ENCODE measurements at places on chromosomes 12 and 14.

DNA sequence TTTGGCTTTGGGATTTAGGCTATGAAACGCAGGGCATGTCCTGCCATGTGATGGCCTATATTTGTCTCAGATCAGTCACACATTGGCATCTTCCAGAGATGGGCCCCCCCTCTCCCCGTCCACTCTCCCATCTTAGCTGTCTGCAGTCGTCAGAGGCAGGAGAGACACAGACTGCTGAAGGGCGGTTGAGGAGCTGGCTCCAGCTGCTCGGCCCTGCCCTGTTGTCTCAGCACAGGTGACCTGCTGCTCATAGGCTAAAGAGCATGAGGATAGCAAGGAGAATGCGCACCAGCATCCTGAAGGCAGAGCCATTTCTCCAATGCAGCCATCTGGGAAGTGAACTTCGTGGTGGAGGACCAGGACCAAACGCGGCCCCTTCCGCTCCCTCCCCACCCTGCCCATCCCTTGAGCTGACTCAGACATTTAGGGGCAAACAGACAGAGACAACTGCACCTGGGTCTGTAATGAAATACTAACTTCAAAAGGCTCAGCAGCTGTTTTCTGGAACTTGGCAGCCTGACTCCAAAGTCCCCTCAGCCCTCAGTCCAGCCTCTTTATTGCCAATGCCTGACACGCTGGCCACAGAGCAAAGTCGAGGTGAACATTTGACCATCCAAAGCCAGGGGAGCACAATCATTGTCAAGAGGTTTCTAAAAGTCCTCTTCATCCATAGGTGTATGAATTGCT lies 22.3 kb downstream of the FZD10 start:
- DNase-seq, result no peak

DNA sequence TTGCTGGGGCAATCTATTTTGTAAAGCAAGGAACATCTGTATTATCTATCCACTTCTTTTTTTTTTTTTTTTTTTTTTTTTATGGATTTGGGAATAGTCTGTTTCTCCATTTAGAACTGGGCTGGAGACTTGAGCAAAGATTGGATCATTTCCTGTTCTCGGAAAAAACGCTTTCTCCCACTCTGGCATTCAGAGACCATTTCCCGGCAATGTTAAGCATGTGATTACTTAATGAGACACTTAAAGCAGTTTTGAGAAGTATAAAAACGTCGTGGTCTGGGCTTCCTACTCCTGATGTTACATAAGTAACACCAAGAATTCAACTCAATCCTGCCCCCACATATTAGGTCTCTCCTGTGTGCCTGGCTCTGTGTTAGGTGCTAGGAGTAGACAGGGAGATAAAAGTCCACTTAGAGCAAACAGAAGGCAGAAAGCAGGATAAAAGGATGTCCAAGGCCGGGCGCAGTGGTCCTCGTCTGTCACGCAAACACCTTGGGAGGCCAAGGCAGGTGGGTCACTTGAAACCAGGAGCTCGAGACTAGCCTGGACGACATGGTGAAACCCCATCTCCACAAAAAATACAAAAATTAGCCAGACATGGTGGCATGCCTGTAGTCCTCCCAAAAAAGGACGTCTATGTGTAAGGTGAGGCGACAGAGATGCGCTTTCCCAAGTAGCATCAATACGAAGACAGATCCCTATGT lies 152.1 kb upstream of the GSC start:
- DNase-seq, result no peak

- DNase-seq, result no peak
These were observed 248.9 kb downstream of the CCER1 start for GRCh38 chr12:90706036-90706435.

- no peak for DNase-seq
These were observed 44.6 kb downstream of the DDHD1 start for GRCh38 chr14:53108292-53109104.

DNA sequence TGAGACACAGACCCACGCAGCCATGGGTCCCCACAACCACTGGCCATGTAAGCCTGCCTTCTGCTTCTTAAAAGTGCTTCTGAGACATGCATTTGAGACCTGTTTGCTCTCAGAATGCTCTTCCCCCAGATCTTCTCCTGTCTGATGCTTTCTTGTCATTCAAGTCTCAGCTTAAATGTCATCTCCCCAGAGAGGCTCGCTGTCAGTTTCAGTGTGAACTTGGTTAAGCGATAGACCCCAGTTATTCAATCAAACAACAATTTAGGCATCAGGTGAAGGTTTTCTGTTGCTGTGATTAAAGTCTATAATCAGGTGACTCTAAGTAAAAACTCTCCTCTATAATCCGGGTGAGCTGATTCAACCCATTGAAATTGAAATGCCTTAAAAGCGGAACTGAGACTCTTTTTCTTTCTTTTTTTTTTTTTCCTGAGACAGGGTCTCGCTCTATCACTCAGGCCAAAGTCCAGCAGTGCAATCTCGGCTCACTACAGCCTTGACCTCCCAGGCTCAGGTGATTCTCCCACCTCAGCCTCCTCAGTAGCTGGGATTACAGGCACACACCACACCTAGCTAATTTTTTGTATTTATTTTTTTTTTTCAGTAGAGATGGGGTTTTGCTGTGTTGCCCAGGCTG lies 123.4 kb downstream of the KSR2 start:
- DNase-seq, result no peak

- peak; percentile 83 for DNase-seq
These were observed at the start of gene HSPA2 for GRCh38 chr14:64540208-64541202. HSPA2 (plus strand) TSS chr14:64540741; CDS start chr14:64540850, 109 bp downstream.

- no peak for DNase-seq
These were observed 1.3 kb downstream of the SETD3 start for GRCh38 chr14:99479160-99479905.

GRCh38 chr14:106185837-106186233 lies 659.5 kb downstream of the TMEM121 start:
- DNase-seq, result peak; percentile 41

DNA sequence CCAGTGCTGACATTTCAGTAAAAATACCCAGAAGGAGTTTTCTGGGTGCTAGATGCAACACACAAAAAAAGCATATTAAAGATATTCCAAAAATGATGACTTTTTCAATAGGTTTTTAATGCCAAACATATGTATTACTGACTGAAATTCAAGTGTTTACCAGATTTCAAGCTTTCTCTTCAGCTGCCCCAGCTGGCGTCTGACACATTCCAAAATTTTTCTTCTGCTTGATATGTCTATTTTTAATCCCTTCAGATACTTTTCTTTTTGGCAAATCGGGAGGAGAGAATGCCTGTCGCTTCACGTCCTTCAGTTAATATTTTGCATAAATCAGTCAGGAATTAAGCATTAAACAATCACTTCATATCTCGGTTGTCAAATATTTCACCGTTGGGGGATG lies 7.1 kb upstream of the CCDC60 start:
- DNase-seq, result no peak

- DNase-seq, result no peak
These were observed 124.6 kb downstream of the BCL11B start for GRCh38 chr14:99147366-99147740.

GRCh38 chr12:115426732-115427131 lies 742.8 kb upstream of the TBX3 start:
- DNase-seq, result no peak

DNA sequence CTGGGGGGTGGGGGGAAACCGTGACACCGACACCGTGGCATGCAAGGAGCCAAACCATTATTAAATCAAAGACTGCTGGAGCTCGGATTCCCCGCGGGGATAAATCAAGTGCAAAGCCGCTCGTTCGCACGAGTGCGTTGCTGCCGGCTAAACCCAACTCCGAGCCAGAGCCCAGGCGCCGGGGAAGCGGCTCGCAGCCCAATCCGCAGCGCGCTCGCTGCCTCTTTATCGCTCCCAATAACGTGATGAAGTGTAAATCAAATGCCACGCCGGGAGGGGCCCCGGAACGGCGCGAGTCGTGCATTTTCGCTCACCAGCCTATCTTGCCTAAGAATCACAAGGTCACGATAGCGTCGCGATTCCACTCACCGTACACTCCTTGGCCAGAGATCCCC lies 1.3 kb downstream of the MDGA2 start:
- DNase-seq, result no peak

DNA sequence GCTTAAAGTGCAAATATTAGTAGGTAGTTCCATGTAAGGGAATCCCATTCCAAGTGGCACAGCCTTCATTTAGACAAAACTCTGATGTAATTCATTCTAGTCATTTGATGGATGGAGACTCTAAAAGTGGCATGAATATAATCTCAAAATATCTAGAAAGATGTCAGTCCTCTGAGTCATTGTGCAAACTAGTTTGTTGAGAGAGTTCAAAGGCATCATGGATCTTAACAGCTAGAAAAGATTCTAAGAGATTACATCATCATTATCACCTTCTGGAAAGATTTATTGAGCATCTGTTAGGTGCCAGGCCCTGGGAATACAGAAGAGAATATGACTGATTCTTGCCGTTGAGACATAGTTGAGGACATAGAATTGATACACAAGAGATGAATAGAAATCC lies 30.7 kb downstream of the CRADD start:
- DNase-seq, result no peak

- DNase-seq, result no peak
These were observed 179.0 kb downstream of the RIMBP2 start for GRCh38 chr12:130537051-130537450.

DNA sequence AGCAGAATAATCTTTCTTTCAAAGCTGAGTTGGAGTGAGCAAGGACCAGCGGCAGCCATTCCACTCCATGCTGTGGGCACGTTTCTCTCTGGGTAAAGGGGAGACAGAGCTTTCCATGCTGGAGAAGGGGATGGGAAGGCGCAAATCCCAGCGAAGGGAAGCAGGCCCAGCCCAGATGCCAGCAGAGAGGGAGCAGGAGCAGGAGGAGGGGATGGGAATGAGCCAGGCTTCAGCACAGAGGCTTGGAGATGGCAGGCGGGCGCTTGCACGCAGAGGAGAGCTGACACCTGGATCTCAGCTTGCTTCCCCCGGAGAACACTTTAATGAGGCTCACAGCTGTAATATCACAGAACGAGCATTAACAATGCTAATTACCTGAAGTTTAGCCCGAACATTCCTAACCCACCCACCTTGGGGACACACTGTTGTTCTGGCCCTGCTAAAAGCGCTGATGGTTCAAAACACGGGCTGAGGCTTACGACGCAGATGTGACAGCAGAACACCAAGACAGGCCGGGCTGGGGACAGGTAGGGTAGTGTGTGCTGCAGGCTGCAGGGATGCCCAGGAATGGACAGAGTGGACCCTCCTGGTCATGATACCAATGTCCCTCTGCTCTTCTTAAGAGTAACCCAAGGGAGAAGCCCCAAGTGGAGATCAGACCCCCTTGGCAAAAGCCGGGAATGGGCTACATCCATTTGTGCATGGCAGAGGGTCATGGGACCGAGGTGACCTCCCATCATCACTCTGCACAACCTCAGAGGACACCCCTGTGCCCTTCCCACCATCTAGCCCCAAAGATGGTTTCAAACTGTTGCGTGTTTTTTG lies 288.6 kb downstream of the DPF3 start:
- DNase-seq, result no peak

DNA sequence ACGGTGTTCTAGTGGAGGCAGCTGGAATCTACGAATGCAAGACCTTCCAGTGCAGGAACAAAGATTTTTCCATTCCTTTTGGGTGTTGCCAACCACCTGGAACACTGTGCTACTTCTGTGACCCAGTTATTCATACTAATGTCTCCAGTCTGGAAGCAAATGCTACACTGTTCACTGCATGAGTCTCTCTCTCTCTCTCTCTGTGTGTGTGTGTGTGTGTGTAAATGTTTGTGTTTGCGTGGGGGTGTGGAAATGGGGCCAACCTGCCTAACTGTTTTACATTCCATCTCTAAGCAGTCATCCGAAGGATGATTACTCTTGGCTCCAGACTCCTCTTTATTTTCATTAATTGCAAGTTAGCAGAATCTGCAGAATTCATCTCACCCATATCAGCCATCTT lies 29.9 kb upstream of the YBX3 start:
- DNase-seq, result no peak

- no peak for DNase-seq
These were observed 269.9 kb downstream of the CACNA1C start for GRCh38 chr12:2322554-2323120.

- no peak for DNase-seq
These were observed 629.3 kb downstream of the DIO2 start for GRCh38 chr14:79581912-79582576.

- DNase-seq, result no peak
These were observed 323.8 kb downstream of the RGS6 start for GRCh38 chr14:72256055-72256454.

GRCh38 chr12:49537752-49538509 lies 899 bp upstream of the KCNH3 start:
- DNase-seq, result no peak

DNA sequence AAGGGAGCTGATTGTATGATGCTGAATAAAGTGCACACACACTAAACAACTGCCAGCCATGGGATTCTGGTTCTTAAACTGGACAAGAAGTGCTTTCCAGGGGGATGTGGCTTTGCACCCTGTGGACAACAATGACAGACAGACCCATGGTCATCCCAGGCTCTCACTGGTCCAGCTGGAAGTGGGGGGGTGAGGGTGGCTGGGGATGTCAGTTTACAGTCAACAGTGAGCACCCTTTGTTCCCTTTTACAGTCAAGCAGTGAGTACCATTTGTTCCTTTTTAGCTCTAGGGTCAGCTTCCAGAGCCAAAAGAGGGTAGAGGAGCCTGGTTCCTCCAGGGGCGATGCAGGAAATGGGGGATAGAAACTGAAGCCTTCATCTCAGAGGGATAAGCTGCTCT lies 100.7 kb downstream of the SMOC1 start:
- no peak for DNase-seq

GRCh38 chr12:33605757-33606156 lies 166.1 kb upstream of the SYT10 start:
- no peak for DNase-seq

GRCh38 chr14:104361101-104361591 lies 218.4 kb upstream of the C14orf180 start:
- no peak for DNase-seq

GRCh38 chr14:23060536-23061260 lies 3.4 kb upstream of the CDH24 start:
- DNase-seq, result no peak

DNA sequence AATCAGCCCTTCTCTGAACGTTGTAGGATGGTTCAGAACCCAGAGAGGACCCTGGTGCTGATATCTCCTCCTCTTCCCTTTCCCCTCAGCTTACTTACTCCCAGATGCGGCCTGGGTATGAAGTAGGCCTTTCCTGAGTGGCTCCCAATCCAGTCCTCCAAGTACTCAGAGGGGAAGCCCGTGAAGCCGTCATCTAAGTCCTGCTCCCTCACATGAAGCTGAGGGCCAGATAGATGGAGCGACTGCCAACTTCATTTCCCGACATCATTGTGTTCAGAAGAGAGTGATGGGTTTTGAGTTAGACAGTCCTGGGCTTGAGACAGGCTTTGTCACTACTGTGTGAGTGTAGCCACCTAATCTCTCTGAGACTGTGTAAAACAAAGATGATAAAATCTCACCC lies 2.7 kb downstream of the APOLD1 start:
- no peak for DNase-seq

- DNase-seq, result no peak
These were observed 120.1 kb upstream of the NPAS3 start for GRCh38 chr14:32818581-32818980.

Measured in stimulated activated CD8-positive, alpha-beta memory T cell treated with anti-CD3 and anti-CD28 coated beads, Interleukin-15, amount 100 ng/mL, for 1 hour (primary cell).